ENCODE measurements at places on chromosomes 13 and 19.

- peak; percentile 25 for DNase-seq
Measured at GRCh38 chr19:9586764-9587163, 2.5 kb upstream of the ZNF121 start.

GRCh38 chr13:32726374-32727037, 140.3 kb downstream of the PDS5B start:
- no peak for DNase-seq

DNA sequence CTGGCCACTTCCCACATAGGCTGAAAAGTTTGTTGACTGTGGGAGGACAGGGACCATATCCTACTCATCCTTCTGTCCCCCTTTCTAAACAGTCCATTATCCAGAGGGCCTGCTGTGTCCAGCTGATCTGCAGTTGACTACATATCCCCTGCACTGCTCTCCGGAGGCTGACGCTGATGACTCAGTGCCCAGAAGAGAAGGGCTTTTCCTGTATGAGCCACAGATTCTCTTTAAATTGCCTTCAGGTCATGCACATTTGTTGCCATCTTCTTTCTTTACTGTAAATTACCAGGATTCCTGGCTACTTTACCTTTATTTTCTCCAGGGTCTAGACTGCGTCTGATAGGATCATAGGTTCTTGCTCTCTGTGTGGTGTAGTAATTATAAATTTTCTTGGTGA, 125.2 kb downstream of the LACC1 start:
- DNase-seq = no peak

DNA sequence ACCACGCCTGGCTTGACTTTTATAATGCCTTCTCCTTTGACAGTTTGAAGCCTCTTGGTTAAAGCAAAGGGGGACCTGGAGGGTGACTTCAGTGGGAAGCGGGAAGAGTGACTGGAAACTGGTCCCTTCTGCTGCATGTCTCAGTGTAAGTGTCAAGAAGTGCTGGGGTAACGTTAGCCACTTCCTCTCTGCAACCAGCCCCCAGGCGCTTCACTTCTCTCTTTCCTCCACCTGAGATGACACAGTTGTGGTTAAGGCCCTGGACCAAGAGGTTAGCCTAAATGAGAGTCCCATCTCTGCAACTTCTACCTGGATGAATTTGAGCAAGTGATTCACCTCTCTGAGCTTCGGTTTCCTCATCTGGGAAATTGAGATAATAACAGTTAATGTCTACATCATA, 16.3 kb downstream of the LEUTX start:
- DNase-seq = no peak

DNA sequence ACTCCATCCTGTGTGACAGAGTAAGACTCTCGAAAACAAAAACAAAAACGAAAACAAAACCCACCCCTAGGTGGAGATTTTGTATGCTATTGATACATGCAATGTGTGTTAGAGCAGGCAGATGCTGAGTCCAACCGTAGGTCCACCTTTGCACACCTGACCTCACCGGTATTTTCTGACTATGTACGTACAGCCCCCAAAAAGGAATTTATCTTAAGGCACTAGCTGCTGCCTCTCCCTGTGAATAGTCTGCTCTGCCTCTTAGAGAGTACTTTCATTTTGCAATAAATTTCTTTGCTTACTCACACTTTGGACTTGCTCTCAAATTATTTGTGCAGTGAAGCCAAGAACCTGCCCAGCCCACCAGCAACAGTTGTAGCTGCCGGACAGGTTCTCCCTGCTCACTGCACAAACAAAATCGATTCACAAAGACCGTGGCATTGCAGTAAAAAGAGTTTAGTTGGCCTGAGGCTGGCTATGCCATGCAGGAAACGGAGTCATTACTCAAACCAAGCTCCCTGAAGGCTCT, 8.2 kb upstream of the ZNF77 start:
- DNase-seq = no peak

DNA sequence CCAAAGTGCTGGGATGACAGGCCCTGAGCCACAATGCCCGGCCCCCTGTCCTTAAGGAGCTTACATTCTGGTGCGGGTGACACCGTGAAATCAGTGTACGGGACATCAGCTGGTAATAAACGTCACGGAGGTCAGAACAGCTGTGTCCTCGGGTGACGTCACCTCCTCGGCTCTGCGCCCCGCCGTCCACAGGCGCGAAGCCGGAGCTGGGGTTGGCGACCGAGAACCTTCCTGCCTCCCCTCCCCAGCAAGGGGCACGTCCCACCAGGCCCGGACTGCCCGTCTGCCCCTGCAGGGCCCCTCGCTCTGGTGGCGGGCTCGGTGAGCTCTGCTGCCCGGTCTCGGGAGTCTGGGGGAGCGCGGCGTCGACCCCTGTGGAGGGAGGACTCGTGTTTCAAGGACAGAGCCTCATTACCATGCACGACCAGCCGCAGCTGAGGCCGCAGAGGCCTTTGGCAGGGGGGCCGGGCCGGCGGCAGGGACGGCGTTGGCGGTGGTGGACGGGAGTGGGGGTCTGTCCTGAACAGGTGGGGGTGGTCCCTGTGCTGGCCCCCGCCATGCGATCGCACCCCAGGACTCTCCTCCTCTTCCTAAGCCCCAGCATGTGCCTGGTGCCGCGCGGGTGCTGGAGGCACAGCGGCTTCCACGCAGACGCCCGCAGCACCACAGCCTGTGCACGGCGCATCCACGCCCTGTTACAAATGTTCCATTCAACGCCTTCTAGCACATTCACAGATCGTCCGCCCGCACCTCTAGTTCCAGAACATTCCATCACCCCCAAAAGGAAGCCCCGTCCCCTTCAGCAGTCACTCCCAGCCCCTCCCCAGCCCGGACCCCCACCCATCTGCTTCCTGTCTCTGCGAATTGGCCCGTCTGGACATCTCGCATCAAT, 5.4 kb downstream of the LINGO3 start:
- DNase-seq = no peak

GRCh38 chr19:56712611-56713276, 41.2 kb upstream of the ZNF835 start:
- DNase-seq = no peak

GRCh38 chr13:71979616-71980015, 112.6 kb upstream of the DACH1 start:
- DNase-seq = no peak

DNA sequence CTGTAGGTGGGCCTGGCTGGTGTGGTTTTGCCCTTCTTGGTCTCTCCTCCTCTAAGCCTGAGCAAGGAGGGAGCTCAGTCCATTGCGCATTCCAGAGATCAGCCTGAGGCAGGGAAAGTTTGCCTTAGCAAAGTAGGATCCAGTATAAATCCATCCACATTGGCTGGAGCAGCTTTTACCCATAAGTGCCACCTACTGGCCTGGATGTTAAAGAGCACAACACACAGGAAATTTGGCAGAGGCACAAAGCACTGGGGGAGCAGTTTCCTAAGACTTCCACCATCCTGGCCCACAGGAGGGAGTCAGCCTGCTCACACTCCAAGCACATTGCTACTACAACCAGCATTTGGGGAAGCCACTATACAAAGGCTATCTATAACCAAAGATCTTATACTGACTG, 1124.2 kb downstream of the SLITRK1 start:
- no peak for DNase-seq

DNA sequence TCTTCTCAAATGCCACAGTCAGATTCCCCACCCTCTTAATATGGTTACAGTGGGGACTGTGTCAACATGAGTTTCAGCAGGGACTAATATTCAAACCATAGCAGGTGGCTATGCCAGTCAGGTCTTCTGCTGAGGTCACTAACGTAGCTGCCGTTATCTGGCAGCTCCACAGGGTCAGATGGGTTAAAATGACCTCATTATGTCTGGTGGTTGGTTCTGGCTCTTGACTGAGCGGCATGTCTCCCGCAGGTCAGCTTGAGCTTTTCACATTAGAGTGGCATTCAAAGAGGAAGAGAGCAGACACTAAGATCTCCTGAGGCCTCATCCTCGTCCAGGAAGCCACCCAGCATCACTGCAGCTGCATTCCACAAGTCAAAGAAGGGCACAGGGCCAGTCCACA, 21.4 kb upstream of the IPO5 start:
- DNase-seq = no peak

DNA sequence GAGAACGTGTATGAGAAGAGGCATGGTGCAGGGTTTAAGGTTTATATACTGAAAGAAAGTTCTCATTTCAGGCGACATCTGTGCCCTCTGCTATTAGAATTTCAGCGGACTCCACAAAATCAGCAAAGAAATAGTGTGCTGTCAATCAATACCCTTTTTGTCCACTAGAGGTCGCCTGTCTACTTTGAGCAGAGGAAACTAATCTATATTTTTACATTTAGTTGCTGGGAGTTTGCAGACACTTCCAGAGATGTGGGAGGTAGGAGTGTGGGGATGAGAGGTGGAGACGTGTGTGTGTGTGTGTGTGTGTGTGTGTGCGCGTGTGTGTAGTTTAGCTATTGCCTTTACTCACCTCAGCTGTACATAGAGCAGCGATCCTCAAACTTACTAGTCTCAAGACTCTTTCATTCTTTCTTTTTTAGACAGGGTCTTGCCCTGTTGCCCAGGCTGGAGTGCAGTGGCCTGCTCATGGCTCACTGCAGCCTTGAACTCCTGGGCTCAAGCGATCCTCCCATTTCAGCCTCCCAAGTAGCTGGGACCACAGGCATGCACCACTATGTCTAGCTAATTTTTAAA, 9.7 kb downstream of the INAFM1 start:
- DNase-seq = peak; percentile 20

GRCh38 chr13:37978680-37979079, 109.1 kb upstream of the TRPC4 start:
- no peak for DNase-seq

GRCh38 chr13:48156466-48156865, 61.6 kb upstream of the MED4 start:
- peak; percentile 94 for DNase-seq

DNA sequence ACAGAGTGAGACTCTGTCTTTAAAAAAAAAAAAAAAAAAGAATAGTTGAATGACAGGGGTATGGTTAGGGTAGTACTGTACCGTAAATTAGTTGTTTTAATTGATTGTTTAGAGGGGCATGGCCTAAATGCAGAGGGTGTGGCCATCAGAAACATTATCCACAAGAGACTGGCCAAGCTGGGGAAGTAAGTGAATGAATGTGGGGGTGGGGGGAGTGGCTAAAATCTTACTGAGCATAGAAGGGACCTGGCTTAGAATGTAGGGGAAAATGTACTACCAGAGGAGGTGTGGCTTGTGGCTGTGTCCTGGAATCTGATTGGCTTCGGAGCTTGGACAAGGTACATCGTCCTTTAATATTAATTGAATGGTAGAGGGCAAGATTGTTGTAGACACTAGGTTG, 3.8 kb downstream of the BCL2L12 start:
- DNase-seq = no peak

DNA sequence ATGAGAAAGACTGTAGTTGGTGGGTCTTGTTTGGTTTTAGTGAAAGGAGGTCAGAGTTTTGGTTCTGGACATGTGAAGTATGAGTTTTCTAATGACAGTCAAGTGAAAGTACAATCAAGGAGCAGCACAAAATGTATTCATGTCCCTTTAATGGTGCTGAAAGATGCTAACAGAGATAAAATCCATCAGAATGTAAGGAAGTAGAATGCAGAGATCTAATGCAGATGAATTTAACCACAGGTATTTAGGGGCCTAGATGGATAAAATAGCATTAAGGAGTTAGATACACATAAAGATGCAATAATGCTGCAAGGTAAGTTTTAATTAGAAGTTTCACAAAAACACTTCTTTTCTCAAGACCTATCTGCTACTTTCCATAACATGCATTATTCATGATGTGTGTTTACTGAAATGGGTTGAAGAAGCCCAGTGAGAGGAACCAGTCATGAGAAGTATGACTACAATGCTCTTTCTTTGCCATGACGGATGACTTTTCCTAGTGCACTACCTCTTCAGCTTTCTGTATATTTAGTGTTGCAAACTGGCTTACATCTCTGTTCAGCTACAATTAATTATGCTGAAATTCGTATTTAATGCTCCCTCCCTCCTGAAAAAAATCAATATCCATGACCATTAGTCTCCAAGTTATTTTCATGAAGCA, 222.9 kb upstream of the HTR2A start:
- no peak for DNase-seq

- no peak for DNase-seq
Measured at GRCh38 chr13:98751861-98752466, 508 bp downstream of the SLC15A1 start.

DNA sequence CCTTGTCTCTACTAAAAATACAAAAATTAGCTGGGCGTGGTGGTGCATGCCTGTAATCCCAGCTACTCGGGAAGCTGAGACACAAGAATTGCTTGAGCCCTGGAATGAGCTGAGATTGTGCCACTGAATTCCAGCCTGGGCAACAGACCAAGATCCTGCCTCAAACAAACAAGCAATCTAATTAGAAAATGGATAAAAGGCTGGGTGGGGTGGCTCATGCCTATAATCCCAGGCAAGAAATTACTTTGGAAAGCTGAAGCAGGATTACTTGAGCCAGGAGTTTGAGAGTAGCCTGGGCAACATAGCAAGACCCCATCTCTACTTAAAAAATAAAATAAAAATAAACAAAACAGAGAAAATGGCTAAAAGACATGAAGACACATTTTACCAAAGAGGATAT, 77.0 kb downstream of the CAB39L start:
- no peak for DNase-seq

GRCh38 chr13:78593652-78594455, 9.5 kb downstream of the POU4F1 start:
- peak; percentile 25 for DNase-seq

DNA sequence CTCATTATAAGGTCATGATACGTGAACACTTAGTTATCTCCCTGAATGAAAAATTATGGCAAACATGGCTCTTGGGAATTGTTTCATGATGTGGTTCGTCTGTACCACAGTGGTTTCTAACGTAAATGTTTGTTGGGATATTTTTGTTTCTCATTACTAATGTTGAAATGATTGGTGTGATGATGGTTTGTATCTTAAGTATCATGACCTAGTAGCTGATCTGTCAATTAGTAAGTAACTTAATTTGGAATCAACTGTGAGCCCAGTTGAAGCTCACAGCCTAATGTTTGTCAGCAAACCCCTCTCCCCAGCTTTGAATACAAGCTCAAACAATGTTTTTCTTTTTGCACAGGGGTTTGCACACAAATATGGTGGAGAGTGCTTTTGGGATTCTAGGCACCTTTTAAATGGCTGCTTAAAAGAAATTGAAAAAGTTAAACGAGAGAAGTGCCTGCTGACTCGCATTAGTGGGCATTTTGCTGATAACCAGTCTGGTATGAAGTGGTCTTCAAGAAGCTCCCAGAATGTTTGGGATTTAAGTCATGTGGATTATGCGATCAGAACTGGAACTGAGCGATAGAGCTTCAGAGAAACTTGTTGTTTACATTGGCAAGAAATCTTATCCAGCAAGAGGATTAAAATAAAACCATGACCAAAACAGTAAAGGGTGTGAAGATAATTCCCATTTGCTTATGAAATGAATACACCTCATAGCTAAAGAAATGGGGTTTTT, 68.2 kb downstream of the LMO7 start:
- DNase-seq = no peak

Data from NCI-H2171 (cell line).